ENCODE measurements at places on chromosomes 4 and X.

DNA sequence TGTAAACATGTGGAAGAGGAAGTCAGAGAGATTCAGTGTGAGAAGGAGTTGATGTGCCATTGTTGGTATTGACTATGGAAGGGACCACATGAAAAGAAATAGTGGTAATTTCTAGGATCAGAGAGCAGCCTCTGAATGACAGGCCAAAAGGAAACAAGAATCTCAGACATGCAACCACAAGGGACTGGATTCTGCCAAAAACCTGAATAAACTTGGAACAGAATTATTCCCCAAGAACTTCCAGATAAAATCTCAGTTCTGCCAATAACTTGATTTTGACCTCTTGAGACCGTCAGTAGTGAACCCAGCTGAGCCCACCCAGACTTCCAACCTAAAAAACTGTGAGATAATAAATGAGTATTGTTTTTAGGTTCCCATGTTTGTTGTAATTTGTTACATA is 653.6 kb upstream of the NR3C2 start:
- no peak for DNase-seq

GRCh38 chrX:9859711-9860555 is 73.7 kb downstream of the SHROOM2 start:
- DNase-seq: no peak

GRCh38 chrX:31656013-31656412 is 584.2 kb upstream of the FTHL17 start:
- DNase-seq: no peak

DNA sequence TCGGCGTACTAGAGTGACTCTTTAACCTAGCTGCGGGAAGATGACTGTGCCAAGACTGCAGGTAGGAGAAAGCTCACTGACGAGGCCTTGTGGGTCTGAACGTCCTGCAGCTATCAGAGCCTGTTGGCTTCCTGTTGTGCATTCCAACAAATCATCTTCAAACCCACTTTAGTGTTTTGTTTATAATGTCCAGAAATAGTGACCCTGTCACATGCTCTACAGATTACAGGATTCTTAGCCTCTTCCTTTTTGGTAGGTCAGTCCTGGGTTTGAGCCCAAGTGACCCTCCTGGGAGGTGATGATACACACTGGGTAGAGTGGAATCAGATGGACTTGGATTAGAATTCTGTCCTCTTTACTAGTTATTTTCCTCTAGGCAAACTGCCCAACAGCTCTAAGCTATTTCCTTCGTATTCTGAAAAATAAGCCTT is 33.2 kb downstream of the HTT start:
- no peak for DNase-seq

- no peak for DNase-seq
Observed at GRCh38 chr4:3311095-3311372, 18.2 kb downstream of the RGS12 start.

- DNase-seq: no peak
Observed at GRCh38 chr4:34723605-34724004, 1520.7 kb downstream of the ARAP2 start.

DNA sequence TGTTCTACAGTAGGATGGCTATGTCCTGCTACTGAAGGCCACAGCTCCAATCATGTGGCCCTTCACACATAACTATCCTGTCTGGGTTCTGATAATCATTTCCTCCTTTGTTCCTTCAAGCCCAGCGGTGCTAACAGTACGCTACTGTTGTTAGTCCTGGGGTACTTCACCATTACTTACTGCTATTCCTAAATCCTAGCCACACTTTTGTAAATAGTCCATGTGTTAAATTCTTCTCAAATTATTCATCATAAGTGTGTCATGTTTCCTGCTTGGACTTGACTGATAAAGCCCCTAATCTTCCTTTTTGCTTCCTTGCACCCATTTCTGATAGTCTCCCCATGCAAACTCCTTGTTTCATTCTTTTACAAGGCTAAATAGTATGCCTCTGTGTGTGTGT is 332.6 kb downstream of the FGF13 start:
- DNase-seq: no peak

DNA sequence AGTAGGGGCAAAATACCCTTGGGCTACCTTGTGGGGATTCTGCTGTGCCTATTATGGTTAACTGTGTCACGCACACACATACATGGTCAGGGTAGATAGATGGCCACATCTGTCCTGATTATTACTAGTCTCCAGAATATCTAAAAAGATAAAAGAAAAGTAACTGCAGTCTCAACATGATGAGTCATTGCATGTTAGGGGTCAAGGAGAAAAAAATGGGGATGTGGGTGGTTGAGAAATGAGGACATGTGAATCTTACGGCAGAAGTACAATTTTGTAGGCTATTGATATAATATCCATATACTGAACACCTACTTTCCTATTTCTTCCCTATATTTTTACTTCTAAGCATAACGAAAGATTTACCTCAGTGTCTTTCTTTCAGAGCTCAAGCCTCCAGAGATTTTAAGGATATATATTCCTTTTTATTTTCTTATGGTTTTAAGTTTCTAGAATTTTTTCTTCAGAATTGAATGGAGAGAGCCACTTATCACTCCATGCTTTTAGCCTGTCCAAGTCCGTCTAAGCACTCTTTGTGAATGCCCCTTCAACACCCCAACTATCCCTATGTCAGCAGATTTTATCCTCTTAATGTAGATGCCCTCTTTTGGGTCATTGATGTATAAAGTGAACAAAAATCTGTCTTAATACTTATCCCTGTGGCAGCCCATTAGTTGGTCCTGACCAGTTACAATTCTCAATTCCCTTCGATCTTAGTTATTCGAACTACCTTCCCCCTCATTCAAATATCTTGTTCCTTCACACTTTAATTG is 642.2 kb downstream of the IQCM start:
- no peak for DNase-seq

DNA sequence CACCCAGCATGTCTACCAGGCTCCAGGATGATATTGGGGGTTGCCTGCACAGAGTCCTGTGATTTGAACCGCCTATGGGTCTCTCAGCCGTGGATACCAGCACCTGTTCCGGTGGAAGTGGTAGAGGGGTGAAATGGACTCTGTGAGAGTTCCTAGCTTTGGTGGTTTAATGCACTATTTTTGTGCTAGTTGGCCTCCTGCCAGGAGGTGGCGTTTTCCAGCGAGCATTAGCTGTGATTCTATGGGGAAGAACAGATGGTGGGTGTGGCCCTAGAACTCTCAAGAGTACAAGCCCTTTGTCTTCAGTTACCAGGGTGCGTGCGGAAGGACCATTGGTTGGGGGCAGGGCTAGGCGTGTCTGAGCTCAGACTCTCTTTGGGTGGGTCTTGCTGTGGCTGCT is 316.9 kb upstream of the AMOT start:
- DNase-seq: no peak

- no peak for DNase-seq
Observed at GRCh38 chr4:78214078-78214477, 157.0 kb downstream of the FRAS1 start.

- DNase-seq: no peak
Observed at GRCh38 chr4:150950657-150951288, 64.3 kb downstream of the LRBA start.

GRCh38 chr4:119286377-119287002 is 35.4 kb downstream of the FABP2 start:
- DNase-seq: no peak

GRCh38 chr4:113958766-113959538 is 20.5 kb downstream of the ARSJ start:
- no peak for DNase-seq

DNA sequence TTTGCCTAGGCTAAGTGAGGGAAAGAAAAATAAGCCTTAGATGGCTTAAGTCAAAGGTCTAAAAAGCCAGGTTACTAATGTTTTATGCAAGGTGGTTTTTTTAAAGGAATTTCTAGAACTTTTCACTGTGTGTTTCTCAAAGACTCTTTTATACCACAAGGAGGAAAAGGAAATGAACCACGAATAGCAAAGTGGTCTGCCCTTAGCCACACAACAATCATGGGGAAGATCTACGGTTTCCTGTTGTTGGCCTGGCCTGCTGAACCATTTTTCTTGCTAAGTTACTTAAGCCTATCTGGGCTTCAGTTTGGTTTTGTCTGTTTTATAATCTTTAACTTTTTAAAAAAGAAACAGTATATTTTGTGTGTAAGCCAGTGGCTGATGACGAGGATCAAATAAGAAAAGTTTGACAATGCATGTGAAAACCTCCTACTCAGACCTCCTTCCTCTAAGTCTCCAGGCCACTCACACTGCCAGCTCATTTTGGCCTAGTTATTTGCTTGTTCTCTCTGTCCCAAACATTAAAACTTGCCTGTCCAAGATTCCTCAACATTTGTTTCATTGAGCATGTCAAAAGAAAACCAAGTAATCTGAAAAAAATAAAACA is 56.7 kb upstream of the COL25A1 start:
- no peak for DNase-seq

DNA sequence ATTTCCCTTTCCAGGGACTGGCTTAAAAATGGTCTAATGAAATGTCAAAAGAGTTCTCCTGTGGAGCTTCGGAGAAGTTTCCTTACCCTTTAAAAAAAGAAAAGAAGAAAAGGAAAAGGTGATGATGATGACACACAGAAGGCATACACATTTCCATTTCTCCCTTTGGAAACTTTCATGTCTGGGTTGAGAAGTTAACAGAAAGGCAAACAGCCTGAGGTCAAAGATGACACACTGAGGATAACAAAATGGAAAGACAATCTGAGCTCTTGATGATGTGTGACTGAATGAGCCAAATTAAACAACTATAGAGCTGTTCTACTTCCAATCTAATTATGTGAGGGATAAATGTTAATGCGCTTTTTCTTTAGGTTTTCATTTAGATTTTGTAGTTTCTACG is 32.2 kb downstream of the NFXL1 start:
- DNase-seq: no peak

All from activated T-cell treated with anti-CD3 and anti-CD28 coated beads for 48 hours (primary cell).